ENCODE measurements at places on chromosomes 2 and 18. TPM values are rescaled to one million over a fixed set of nuclear protein-coding genes. Genes with fewer than 3 reads are reported as not detected.

DNA sequence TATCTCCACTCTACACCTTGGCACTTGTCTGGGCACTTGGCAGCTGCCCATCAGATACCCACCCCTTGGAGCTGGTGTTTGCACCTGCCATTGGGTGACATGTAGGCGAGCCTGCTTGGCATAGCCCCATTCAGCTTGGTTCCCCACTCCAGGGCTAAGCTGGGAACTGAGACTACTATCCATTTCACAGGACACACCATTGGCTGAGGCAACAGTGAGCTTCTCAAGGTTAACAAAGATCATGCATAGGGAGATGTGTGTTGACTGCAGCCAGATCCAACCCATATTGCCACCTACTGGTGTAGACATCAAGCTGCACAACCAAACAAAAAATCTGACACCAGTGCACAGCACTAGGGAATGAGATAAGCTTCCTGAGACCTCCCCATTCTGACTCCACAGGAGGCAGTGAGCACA is 1389.8 kb upstream of the TMEFF2 start:
- DNase-seq = no peak

DNA sequence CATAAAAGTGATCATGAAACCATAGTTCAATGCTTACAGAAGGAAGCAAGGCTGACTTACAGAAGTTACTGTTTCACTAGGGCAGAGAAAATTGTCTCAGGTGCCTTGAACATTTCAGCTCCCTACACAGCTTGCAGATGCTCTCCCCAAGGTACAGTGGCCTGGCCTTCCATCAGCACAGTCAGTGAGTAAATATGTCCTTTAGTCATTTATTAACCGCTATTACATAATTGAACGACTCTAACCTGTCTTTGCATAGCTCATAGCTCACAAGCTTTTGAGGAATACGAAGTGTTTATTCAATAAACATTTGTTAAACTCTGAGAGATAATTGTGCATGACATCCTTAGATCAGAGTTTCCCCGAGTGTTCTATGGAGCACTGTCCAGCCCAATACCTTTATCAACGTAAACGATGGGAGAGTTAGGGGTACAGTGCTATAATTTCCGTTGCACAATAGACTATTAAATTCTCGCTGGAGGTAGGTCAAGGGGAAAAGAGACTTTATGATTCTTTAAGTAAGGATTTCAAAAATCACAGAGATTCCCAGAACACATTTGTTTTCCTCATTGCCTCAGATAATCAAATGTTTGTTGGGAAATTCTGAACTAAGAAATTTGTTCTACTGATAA is 677.8 kb downstream of the TSN start:
- DNase-seq = no peak

GRCh38 chr2:100877555-100877954 is 57.6 kb downstream of the NPAS2 start:
- no peak for DNase-seq

Gene LIMS4
- 0.93 TPM for total RNA-seq

DNA sequence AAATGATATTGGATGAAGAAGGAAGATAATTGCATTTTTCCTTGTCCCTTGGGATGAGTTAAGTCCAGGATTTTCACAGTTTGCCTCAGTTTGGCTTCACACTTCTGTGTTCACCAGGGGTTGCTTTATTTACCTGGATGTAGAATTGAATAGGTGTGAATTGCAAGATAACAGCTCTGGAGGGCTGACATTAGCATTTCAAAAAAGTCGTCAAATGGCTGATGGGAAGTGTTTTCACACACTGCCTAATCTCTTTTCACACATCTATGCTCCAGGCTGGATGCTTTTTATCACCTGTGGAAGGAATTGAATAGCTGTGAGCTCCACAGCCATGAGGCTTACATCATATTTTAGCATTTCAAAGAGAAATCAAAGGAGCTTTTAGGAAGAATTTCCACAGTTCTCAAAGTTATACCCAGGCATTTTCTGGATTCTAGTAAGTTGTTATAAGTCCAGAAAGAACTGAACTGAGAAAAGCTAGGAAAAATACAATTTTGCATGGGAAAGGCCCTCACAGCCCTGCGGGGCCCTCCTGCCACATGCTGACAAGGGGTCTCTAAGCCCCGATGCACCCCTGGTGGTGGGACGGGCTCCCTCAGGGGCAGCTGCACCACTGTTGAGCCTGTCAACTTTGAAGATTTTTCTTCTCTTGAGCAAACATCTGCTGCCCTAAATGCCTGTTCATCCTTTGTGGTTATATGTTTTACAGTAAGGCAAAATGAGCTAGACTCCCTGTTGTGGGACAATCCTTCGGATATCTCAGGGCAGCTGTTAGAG is 43.9 kb downstream of the TEX51 start:
- DNase-seq = no peak

Measured in mucosa of descending colon (tissue), 3 donors.